SW 1271 (cell line): ENCODE measurements at places on chromosomes 3 and 15.

- DNase-seq: no peak
Observed at GRCh38 chr15:81301815-81302399, 22.0 kb downstream of the STARD5 start.

DNA sequence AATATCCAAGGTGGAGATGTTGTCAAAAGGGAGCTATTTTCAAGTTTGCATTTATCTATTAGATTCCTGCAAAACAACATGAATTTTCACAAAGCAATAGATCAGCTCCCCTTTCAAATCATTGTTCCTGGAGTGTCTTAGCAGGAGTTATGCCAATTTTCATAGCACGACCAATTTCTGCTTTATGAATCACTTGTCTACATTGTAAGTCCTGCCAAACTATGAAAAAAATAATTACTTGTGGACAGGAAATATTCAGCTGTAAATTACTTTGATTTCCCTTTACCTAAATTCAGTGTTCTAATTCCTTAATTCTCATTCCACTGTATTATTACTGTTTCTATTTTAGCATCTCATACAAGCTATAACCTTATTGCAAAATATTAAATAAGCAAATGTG lies 1289.6 kb downstream of the NSUN3 start:
- DNase-seq: no peak

DNA sequence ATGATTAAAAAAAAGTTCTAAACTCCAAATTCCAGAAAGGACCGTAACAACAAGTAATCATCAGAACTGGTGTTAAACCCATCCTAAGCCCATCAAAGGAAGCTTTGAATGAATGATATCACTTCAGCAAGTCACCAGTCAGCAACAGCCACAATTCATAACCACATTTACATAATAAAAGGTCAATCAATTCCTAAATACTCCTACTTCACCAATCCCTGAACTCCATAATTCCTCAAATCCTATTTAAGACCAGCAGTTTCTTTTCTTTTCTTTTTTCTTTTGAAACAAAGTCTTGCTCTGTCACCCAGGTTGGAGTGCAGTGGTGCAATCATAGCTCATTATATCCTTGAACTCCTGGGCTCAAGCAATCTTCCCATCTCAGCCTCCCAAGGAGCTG lies 40.5 kb downstream of the TTBK2 start:
- DNase-seq: no peak

GRCh38 chr15:55260562-55261131 lies 29.0 kb downstream of the RAB27A start:
- no peak for DNase-seq

DNA sequence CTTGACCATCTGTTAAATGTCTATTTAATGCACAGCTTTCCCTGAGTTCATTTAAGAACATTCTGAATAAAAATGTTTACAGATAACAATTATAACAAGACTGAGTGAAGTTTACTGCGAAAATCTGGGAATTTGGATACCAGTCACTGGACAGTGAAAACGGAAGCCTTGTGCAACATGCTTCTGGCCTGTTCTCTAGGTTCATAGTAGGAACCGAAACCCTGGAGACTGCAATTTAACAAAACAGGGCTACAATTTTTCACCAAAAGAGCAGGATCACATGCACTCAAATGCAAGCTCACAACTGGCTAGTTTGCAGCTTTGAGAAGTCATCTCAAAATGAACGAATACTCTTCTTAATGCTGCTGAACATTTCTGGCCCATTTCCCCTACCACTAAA lies 435.9 kb downstream of the NR2F2 start:
- DNase-seq: no peak

- no peak for DNase-seq
Observed at GRCh38 chr3:123679712-123680386, 95.0 kb upstream of the HACD2 start.

DNA sequence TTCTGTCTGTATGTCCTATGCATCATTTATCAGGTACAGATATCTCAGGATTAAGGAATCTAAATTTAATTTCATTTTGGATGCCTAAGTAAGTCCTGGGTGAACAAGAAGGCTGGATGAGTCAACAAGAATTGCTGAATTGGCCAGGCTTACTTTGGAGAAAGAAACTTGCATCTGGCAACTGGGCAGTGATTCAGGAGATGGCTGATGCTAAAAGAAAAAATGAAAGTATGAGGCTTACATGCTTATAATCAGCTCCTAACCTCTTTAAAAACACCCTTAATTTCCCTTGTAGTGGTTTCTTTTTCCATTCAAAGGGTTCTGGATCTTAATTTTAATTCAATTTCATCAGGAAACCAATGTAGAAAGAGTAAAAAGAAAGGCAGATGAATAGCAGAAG lies 228.8 kb upstream of the PEX5L start:
- DNase-seq: no peak

- no peak for DNase-seq
Observed at GRCh38 chr3:189292667-189293484, 121.1 kb downstream of the TPRG1 start.

DNA sequence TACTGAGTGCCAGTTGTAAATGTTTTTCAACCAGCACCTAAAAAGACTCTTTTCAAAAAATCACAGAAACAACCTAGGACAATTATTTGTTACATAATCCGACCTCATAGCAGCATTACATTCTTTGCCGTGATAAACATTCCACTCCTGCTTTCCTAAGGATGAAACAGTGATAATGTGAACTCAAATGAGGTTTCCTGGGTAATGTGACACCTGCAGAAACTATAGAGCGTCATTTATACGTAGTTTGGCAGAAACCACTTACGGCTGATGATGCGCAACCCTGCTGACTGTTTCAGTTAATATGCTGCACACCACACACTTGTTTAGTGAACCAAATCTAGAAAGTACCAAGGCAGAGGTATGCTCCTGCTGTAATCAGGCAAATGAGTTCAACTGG lies 55.8 kb downstream of the SEMA6D start:
- DNase-seq: no peak

GRCh38 chr3:24521420-24522145 lies 26.9 kb upstream of the THRB start:
- DNase-seq: no peak

- no peak for DNase-seq
Observed at GRCh38 chr3:149604125-149604875, 53.5 kb downstream of the WWTR1 start.

DNA sequence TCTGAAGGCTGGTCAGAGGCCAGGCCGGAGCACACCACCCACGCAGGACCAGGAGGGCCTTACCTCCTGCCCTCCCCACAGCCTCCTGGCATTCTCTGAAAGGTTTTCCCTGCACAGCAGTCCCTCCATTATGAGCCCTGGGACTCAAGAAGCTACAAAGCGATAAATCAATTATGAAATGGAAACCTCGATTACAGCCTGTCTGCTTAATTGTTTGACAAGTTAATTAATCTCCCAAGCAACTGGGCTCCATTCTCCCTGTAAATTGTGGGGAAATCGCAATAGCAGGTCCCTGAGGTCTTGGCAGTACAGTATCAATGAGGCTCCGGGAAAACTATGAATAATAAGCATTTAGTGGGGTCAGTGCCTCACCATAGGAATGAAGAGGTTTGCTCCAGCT lies 683.5 kb downstream of the NTRK3 start:
- DNase-seq: no peak

GRCh38 chr3:38829404-38829803 lies 13.4 kb upstream of the SCN10A start:
- DNase-seq: peak; percentile 23

GRCh38 chr3:72285502-72285901 lies 500.6 kb upstream of the PROK2 start:
- no peak for DNase-seq

DNA sequence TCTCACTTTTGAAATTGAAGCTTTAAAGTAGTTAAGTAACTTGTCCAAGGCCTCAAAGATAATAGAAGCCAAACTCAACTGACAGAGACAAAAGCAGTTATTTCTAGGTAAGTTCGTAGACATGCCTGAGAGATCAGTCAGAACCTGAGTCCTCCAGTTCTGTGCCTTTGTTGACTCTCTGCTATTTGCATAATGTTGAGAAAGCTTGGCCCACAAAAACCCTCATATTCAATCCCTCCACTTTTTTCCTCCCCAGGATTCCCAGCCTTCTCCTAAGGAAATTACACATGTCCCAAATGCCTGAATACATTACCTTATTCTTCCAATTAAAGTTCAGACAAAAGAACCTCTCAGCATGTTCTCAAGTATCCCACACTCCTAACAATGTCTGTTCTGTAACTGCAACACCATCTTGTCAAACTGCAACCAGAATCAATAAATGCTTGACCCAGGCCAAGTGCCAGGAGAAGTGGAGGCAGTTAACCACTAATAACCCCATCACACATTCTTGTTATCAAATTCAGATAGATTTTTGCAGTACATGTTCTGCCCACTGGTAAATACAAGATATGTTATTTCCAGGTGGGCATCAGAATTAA lies 217.8 kb downstream of the LRRC3B start:
- no peak for DNase-seq
